ENCODE measurements at places on chromosomes 5 and 9.

- no peak for DNase-seq
Observed at GRCh38 chr9:19690128-19690527, 98.7 kb downstream of the SLC24A2 start.

DNA sequence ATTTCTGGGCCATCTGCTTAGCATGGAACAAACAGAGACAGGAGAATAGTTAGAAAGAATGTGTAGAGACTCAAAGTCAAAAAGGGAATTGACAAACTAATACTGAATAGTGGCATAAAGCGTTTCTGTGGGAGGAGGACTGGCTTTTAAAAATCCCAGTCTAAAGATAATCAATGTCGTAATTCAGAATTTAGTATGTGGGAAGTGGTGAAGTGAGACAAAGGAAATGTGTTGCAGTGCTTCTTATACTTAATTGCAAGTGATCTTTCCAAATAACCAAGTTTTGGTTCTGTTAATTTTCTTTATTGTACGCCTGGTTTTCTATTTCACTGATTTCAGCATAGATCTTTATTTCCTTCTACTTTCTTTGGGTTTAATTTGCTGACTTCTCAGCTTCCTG is 133.2 kb downstream of the ENTREP1 start:
- DNase-seq, result no peak

DNA sequence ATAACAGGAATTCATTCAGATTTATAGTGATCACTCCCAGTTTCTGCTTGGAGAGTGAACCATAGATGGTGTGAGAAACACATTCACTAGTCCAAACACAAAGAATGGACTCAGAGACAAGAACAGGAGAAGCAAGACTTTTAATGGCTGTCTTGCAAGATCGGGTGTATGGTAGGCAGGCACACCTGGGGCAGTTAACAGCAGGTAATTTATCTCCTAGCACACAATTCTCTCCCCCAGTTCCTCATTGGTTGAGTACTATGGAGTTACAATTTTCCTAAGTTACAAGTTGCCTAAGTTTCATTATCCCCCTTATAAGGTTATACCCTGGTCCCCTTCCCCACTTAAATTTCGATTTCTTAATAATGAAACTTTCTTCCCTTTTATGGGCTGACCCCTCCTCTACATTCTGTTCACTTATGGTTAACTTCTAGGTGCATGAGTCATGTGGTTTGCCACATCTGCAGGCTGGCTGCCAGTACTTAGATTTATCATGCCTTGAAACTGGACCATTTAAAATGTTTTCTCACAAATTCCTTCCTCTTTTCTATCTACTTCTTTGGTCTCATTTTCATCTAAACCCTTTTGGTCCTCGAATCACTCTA is 623.3 kb downstream of the HINT1 start:
- no peak for DNase-seq

DNA sequence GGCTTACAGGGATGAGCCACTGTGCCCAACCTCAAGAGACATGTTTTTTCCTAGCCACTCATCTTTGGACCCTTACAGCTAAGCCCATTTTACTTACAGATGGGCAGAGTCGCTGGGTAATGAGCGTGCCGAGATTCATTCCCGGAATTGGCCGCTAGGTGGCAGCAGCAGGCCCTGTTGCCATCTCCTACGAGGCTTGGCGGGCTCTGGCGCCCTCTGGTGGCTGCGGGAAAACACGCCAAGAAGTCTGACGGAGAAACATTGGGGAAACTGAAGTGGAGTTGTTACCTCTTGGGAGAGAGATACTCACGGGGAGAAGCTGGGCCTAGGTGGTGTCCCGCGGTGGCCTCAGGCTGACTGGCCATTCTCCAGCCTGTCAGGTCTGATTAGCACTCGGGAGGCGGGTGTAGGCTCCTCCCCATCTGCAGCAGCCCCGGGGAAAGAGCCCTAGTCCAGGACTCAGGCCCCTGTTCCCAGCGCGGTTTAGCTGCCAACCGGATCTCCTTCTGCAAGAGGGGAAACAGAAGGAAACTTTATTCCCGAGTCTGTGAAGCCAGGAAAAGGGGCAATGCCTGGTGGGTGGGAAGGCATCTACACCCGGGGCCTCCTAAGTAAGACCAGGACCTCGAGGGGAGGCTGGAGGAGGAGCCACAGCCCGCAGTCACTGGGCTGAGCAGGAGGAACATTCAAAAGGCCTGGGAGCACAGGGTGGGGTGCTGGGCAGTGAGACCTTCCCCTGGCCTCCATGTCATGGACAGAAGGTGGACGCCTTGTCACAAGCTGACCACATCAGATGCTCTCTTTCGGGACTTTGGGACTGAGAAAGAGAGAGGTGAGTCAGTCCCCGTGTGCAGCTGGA is 9.7 kb downstream of the PTGES2 start:
- DNase-seq, result peak; percentile 71

- DNase-seq, result no peak
Observed at GRCh38 chr9:113978725-113979342, 99.3 kb downstream of the AMBP start.

DNA sequence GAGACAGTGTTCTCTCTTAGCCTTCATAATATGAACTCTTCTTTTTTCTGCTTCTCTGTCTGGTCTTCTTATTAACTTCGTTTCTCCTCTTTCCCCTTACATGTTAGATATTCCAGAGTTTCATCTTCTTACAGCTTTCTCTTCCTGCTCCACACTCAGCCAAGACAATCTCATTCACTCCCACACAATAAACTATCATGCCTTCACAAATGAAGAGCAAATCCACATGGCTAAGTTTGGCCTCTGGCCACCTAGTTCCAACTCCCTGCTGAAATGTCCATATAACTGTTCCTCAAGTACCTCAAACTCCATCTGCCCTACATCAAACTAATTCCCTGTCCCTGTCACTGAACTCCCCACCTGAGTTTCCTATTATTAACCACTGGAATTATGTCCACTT is 18.4 kb downstream of the IL33 start:
- no peak for DNase-seq

GRCh38 chr5:149141224-149141956 is at the start of gene ABLIM3:
Gene ABLIM3, plus strand, starts transcription at chr5:149141493. Its CDS starts 603 bp downstream, at chr5:149142096.
- peak; percentile 40 for DNase-seq

DNA sequence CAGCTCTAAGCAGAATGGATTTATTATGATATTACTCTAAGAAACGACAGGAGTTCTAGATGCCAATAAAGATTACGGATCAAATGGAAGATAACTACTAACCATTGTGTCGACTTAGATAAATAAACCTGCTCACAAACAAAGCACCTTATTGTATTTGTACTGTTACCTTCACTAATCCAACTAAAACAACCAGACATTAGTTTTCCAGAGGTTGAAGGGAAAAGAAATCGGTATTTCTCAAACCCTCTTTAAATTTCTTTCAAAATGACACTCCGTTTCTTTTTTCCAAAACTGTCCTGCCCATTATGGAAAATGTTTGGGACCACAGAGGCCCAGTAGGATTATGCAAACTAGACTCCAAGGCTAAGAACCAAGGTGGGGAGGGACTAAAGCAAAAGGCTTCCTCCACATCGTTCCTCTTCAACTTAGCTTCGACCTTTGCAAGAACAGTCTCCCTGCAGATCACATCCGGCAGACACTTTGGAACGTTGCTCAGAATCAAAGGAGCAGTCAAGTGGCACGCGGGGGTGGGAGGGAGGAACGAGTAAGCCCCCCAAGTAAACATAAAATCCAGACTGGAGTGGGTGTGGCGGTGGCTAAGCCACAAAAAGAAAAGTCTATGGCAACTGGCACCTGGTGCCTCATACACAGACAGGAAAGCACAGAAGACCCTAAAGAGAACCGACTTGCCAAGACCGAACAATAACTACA is 2.7 kb downstream of the MLLT3 start:
- DNase-seq, result no peak

DNA sequence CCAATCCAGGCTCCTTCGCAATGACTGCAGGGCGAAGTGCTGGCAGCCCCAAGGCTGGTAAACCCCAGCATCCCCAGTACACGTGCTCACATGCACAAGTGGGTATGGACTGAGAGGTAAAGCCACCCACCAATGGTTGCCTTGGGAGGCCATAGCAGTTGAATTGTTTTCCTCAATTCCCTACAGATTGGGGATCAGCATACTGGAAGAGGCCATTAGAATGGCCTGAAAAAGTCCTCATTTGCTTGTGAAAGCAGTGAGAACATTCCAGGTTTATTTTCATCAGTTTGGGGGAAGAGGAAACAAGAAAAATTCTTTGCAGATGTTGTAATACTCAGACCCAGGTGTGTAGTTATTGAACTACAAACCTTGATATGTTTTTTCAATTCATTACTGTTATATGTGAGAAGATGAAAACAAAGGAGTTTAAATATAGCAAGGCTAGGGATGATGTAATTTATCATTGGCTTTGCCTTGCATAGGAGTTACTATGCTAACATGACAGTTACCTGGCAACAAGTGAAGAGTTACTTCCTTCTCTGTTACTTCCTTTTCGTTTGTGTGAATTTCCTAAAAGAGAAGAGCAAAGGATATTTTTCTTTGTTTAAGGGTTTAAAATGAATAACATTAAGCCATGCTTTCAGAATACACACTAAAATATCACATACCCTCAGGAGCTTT is 36.4 kb downstream of the MTMR12 start:
- no peak for DNase-seq

- no peak for DNase-seq
Observed at GRCh38 chr9:79796411-79796810, 224.6 kb downstream of the TLE4 start.

- no peak for DNase-seq
Observed at GRCh38 chr9:35070823-35071813, 1.3 kb downstream of the VCP start.

DNA sequence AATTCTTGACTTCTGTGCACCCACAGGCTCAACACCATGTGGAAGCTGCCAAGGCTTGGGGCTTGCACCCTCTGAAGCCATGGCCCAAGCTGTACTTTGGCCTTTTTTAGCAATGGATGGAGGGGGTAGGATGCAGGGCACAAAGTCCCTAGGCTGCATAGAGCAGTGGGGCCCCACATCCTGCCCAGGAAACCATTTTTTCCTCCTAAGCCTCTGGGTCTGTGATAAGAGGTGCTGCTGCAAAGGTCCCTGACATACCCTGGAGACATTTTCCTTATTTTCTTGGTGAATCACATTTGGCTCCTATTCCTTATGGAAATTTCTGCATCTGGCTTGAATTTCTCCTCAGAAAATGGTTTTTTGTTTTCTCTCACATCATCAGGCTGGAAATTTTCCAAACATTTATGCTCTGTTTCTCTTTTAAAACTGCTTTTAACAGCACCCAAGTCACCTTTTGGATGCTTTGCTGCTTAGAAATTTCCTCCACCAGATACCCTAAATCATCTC is 482.7 kb upstream of the TLE4 start:
- DNase-seq, result no peak

Measured in substantia nigra (tissue), 51 donors.